CD4-positive, CD25-positive, alpha-beta regulatory T cell (primary cell): ENCODE measurements at places on chromosomes 5 and 9.

- no peak for DNase-seq
These were observed 4.3 kb downstream of the SPINK4 start for GRCh38 chr9:33244137-33244784.

- no peak for DNase-seq
These were observed 22.7 kb upstream of the RXRA start for GRCh38 chr9:134303601-134304000.

DNA sequence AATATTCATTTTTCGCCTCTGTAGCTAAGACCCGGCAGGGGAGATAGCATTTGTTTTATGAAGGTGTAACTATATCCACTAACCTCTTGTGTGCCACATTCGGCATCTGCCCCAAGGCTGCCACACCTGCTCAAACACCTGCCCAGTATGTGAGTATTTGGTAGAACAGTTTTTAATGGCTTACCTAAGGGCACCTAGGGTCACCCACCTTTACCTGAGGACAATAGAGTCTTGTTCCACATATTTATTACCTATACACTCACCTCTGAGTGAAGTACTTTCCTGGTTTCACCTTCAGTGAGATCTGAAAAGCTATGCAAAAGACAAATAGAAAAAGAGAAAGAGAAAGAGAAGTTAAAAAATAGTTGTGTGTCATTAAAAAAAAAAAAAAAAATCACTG lies 68.0 kb upstream of the PIP5K1B start:
- DNase-seq = no peak

- DNase-seq = no peak
These were observed 200.9 kb upstream of the PTGER4 start for GRCh38 chr5:40478766-40479165.

DNA sequence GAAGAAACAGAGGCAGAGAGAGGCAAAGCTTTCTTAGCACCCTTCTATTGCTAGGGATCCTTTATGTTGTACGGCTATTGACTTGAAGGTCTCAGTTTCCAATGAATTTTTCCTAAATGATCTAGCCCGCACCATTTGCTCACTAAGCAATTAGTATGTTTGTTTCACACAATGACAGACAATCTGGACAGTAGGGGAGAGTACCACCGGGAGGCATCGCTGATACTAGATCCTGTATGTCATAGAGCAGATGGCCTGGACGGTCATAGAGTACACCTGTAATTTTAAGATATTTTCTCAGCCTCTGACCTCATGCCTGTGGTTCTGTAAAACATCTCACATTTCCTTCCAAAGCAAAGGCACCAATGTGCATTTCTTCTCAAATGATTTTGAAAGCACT lies 194.3 kb downstream of the TLE4 start:
- no peak for DNase-seq

DNA sequence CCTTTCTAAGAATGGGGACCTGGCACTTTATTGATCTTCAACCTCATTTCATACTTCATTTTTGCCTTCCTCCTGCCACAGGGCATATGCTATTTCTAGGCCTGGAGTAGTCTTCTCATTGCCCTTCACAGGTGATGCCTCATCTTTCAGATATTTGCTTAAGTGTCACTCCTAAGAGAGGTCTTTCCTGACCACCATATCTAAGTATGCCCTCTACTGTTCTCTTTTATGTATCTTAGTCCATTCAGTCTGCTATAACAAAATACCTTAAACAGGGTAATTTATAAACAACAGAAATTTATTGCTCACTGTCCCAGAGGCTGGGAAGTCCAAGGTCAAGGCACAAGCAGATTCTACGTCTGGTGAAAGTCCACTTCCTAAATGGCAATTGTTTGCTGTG lies 99.1 kb downstream of the ADAMTS6 start:
- no peak for DNase-seq

DNA sequence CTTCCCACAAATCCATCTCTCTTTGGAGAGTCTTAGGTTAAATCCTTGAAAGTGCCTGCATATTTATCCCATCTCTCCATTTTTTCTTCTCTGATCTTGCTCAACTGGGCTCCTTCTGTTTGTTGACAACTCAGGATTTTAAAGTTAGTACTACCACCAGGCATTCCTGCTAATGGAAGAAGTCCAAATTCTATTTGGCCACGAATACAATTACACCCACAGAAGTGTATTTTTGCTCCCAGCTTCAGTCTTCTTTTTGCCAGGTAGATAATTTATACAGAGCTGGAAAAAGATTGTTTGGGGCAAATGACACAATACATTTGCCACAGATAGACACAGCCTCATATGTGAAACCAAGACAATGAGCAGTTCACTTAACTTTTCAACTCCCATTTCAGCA lies 74.8 kb downstream of the CETN3 start:
- DNase-seq = no peak

DNA sequence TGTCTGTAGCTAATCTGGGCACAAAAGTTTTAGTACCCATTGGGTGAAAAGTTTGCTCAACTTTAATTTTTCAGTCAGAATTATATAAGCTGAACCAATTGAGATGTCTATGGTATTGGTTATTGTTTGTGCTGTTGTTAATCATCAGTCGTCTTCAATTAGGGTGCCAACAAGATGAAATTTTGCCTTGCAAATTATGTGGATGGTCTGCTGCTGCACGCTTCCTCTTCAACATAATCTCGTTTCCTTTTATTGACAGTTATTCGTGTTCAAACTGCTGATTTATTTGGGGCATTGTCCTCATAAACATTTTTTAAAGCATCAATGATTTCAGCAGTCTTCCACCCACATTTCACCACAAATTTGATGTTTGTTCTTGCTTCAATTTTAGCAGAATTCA lies 194.0 kb downstream of the HTR1A start:
- DNase-seq = no peak

DNA sequence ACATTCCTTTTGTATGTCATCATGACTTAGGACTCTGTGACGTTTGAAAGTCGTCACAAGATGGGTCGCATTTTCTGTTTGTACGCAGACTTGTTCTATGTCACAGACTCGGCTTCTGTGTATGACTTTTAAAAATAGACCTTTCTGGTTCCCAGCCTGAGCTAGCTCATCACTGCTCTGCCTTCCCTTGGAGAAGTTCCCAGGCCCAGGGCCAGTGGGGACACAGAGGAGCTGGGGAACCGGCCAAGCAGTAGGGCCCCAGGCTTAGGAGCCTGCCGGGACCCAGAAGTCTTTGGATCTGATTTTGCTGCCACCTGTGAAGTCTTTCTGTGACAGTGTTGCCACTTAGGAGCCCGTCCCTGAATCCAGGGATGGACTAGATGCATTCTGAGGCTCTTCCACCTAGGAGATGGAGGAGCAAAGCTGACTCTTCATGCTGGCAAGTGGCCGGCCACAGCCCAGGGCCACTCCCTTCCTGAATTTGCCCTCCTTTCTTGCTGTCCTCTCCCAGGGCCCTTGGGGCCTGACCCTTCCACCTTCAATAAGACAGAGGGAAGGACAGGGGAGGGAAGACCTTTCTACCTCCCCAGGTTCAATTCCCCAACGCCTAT lies 18.1 kb upstream of the UBE2QL1 start:
- DNase-seq = no peak

GRCh38 chr9:100087218-100087617 lies 11.6 kb downstream of the ERP44 start:
- peak; percentile 10 for DNase-seq

GRCh38 chr5:149975409-149975808 lies 14.9 kb downstream of the SLC26A2 start:
- DNase-seq = no peak

DNA sequence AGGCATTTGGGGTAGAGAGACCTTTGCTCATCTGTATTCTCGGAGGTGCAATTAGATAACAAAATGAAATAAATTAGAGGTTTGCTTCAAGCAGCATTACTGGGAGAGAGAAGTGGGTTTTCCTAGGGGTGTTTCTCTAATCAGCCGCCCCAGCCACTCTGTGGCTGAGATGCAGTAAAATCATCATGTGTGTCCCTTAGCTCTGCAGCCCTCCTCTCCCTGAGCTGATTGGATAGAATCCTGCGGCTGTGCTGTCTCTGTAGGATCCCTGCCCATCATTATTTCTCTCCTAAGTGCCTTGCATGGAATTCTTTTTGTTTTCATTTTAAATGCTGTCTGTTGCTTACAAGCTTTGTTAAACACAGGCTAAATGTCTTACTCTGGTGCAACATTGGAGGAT lies 171.4 kb downstream of the SH3GL2 start:
- no peak for DNase-seq

- no peak for DNase-seq
These were observed 46.9 kb downstream of the FNIP1 start for GRCh38 chr5:131749723-131750470.

GRCh38 chr5:10733426-10733825 lies 27.6 kb downstream of the DAP start:
- no peak for DNase-seq

DNA sequence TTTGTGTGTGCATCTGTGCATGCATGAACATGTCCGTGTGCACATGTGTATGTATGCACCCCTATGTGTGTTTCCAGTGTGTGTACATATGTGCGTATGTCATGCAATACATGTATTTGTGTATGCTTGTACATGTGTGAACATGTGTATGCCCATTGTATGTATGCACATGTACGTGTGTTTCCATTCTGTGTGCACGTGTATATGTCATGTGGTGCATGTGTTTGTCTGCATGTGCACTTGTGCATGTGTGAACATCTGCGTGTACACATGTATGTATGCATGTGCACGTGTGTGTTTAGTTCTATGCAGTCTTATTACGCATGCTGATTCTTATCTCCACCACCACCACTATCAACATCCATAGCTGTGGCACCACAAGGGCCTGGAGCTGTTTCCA lies 403.5 kb upstream of the IRX4 start:
- DNase-seq = no peak

DNA sequence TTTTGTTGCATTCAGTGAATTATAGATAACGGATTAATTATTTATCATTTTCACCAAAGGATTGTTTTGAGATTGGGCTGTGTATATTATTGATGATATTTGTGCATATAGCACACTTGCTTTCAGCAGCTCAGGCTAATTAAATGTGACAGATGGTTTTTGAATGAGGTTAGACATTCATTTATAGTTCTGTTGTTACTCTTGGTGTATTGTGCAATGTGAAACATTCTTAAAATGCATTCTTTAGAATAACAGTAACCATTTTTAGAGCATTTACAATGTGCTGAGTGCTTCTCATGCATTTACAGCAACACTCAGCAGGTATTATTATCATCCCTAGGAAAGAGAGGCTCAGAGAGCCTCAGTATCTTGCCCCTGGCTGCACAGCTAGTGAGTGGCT lies 23.8 kb downstream of the NANS start:
- DNase-seq = no peak

DNA sequence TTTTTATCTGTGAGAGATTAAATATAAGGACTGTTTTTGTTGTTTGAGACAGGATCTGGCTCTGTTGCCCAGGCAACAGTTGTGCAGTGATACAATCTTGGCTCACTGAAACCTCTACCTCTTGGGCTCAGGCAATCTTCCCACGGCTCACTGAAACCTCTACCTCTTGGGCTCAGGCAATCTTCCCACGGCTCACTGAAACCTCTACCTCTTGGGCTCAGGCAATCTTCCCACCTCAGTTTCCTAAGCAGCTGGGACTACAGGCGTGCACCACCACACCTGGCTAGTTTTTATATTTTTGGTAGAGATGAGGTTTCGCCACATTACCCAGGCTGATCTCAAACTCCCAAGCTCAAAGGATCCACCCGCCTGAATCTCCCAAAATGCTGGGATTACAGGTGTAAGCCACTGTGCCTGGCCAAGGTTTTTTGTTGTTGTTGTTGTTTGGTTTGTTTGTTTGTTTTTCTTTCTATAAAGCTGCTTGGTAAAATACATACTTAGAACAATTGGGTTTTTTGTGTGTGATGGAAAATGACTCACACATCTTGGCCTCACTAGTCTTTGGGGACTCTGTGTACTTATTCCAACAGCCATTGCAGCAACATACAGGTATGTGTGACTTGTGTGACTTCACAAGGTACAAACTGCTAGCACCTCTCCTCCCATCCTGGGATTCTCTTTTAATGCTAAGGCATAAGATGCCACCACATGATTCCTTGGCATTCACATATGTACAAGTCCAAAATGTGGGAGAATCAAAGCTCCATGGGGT lies 36.5 kb upstream of the RASA1 start:
- DNase-seq = no peak

DNA sequence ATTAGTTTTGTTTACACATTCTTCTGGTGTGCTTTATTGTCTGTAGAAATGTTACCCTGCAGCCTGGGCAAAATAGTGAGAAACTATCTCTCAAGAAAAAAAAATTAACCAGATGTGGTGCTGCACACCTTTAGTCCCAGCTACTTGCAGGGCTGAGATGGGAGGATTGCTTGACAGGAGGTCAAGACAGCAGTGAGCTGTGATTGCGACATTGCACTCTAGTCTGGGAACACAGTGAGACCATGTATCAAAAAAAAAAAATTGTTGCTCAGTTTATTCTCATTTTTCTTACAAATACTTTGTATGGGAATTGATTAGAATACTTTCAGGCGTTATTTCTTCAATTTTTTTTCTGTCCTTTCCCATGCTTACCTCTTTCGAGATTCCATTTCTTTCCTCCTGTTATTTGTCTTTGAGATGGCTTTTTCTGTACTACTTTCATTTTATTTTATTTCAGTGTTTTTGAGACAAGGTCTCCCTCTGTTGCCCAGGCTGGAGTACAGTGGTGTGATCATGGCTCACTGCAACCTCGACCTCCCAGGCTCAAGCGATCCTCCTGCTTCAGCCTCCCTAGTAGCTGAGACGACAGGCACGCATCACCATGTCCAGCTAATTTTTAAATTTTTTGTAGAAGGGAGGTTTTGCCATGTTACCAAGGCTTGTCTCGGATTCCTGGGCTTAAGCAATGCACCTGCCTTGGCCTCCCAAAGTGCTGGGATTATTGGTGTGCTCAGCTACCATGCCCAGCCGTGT lies 24.9 kb downstream of the TENT2 start:
- no peak for DNase-seq

- DNase-seq = no peak
These were observed 376 bp downstream of the GOLGA1 start for GRCh38 chr9:124940521-124940893.

GRCh38 chr5:22985446-22985845 lies 132.3 kb upstream of the CDH12 start:
- no peak for DNase-seq

DNA sequence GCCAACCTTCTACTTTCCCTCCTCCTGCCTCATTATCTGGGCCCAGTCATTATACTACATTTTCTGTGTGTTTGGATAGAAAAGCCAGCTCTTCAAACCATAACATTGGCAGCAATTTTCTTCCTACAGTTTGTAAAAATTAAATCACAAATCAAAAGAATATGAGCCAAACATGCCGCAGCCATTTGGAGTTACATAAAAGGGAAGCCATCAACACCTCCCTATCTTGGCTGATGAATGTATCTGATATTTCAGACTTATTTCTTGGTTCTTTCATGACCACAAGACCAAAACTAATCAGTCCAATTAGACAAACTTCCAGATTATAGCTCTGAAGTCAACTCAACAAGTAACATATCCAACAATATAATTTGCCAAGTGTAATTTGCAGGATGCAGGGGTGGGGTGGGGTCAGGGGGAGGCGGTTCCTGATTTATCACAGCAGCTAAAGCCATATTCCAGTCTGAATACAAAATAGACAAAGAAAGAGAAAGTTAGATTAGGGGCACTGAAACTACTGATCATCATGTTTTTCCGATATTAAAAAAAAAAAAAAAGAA lies 89.4 kb upstream of the CNTLN start:
- no peak for DNase-seq
